ENCODE measurements at places on chromosomes 12 and 14. TPM values are rescaled to one million over a fixed set of nuclear protein-coding genes. Genes with fewer than 3 reads are reported as not detected.

GSC gene
- 0.88 TPM for polyA plus RNA-seq

PPFIA2 gene
- polyA plus RNA-seq: 1.3 TPM

POTEG gene
- not detected for polyA plus RNA-seq

GRCh38 chr12:92059960-92060359 is 85.7 kb downstream of the BTG1 start:
- DNase-seq: no peak

DNA sequence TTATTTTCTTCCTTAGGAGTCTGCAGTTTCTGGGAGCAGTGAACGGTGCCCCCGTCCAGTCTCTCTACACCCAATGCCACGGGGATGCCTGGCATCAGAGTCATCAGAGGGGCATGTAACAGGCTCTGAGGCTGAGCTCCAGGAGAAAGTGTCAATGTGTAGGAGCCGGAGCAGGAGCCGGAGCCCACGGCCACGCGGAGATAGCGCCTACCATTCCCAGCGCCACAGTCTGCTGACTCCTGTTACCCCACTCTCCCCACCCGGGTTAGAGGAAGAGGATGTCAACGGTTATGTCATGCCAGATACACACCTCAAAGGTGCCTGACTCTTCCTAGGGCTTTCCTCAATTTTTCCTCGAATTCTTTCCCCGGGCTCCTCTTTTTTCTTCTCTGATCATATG is 3.3 kb upstream of the PA2G4 start:
- DNase-seq: no peak

- DNase-seq: peak; percentile 73
Measured at GRCh38 chr14:21268617-21269251, 508 bp downstream of the HNRNPC start.
